Myocyte (in vitro differentiated cells): ENCODE measurements at places on chromosomes 11 and 22. TPM values are rescaled to one million over a fixed set of nuclear protein-coding genes. Genes with fewer than 3 reads are reported as not detected.

Gene ZP1
- not detected in 2 replicates for total RNA-seq

Gene TREH
- total RNA-seq = not detected in 2 replicates

Gene ALDH3B2
- not detected in 2 replicates for total RNA-seq

Gene LRRC55
- total RNA-seq = not detected in 2 replicates

Gene MED19
- 24.2 and 31.8 TPM in 2 replicates for total RNA-seq

DNA sequence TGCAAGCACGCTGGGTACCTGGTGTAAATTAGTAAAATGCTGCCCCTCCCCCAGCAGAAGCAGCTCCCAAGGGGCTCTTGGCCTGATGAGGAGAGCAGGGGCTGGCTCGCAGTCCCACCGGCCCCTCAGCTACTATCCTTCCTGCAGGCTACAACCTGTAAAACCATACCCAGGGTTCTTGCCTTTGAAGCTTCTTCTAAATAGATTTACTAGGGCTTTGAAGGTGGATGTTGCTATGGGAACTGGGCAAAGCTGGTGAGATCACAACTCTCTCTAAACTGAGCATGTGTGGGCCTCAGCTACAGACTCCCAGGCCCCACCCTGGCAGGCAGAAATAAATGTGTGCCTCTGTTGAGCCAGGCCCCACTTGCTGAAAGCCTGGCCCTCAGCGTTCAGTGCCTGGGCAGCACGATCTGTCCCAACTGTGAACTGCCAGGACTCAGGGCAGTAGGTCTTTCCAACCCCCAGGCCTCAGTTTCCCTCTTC, 18.5 kb downstream of the CD5 start:
- peak; percentile 43 for DNase-seq

DNA sequence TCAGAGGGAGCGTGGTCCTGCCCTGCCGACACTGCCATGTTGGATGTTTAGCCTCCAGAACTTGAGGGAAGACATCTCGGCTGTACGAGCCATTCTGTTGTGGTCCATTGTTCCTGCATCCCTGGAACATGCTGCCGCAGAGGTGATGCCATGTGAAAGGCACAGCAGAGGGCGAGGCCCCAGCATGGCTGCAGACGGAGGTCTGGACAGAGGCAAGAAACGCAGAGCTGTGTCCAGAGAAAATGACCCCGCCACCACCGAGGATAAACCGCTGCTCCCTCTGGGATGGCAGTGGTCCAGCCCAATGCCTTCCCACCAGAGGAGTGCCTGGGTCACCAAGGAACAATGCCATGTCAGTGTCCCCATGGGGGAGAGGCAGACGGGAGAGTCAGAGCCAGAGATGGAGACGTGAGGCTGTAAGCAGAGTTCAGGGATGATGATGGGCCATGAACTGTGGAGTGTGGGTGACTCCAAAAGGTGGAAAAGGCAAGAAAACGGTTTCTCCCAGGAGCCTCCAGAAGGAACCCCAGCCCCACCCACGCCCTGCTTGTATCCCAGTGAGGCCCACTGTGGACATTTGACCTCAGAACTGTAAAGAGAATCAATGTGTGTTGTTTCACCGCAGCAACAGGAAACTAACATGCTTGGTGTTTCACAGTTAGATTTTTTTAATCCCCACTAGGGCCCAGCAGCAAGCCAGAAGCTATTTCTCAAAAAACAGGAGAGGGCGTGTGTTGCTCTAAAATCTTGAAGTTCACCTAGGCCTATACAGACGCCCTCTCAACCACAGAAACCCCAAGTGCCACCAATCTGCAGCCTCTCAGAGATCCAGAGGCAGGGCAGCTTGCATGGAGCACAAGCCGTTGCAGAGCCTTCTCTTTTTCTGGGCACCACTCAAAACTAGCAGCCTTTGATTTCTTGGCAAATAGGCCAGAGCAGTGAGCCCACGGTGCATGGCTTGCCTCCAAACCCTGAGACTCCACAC, 1422.9 kb downstream of the TBC1D22A start:
- no peak for DNase-seq

- no peak for DNase-seq
Observed at GRCh38 chr11:125072218-125072960, 9.3 kb downstream of the SLC37A2 start.

GRCh38 chr11:118202599-118203422, 22.0 kb downstream of the JAML start:
- DNase-seq = no peak

GRCh38 chr11:113468726-113469345, 6.4 kb downstream of the DRD2 start:
- DNase-seq = no peak

DNA sequence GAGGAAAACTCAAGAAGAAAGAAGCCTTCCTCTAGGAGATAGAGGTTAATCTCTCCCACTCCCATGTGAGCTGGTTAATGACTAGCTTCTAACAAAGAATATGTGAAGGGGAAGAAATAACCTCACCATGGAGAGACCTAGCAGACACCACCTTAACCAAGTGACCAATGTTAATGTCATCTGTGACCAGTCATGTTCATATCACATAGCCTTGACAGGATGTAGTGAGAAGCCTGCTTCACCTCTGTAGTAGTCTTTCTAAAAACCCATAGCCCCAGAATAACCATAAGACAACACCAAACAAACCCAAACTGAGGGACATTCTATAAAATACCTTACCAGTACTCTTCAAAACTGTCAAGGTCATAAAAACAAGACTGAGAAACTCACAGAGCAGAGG, 21.5 kb upstream of the POU2AF1 start:
- no peak for DNase-seq

DNA sequence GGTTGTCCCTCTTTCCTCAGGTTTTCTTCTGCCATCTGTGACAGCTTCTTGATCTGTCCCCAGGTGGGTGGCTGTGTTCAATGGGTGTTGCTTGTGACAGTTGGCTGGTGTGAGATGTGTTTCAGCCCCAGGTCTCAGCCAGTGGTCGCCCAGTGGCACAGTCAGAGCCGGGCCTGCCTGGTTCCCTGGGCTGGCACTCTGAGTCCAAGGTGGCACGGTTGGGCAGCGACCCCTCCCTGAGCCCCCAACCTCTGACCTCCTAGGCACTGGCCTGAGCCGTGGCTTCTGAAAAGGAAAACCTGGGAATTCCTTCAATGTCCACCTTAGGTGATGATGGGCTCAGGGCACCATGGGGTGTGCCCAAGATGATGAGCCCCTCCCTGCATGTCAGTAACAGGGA, 14.0 kb upstream of the PRODH start:
- no peak for DNase-seq

GRCh38 chr11:41333357-41333756, 126.1 kb downstream of the LRRC4C start:
- no peak for DNase-seq

GRCh38 chr11:79864882-79865281, 424.1 kb upstream of the TENM4 start:
- DNase-seq = no peak

GRCh38 chr11:33861941-33862589, 29.8 kb downstream of the LMO2 start:
- no peak for DNase-seq
